ENCODE measurements at places on chromosomes 5 and 9.

- DNase-seq: peak; percentile 50
Measured at GRCh38 chr9:133134388-133135145, 13.5 kb upstream of the RALGDS start.

DNA sequence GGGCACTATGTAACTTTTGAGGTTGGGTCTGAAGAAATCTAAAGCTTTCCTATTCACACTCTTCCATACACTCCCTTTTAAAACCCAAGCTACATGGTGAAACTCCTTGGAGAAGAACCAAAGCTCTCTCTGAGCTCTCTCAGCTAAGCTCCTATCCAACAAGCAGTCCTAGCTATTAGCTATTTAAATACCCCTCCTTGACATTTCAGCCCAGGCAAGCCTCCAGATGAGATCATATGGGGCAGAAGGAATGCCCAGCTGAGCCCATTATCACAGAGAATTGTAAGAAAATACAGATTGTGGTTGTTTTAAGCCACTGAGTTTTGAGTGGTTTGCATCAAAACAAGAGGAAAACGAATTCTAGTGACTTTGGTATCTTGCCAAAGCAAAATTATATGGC lies 15.2 kb downstream of the HSPB3 start:
- no peak for DNase-seq

- no peak for DNase-seq
Measured at GRCh38 chr9:69223605-69224004, 49.5 kb downstream of the TJP2 start.

GRCh38 chr9:70983723-70984295 lies 137.6 kb downstream of the TRPM3 start:
- DNase-seq: no peak

DNA sequence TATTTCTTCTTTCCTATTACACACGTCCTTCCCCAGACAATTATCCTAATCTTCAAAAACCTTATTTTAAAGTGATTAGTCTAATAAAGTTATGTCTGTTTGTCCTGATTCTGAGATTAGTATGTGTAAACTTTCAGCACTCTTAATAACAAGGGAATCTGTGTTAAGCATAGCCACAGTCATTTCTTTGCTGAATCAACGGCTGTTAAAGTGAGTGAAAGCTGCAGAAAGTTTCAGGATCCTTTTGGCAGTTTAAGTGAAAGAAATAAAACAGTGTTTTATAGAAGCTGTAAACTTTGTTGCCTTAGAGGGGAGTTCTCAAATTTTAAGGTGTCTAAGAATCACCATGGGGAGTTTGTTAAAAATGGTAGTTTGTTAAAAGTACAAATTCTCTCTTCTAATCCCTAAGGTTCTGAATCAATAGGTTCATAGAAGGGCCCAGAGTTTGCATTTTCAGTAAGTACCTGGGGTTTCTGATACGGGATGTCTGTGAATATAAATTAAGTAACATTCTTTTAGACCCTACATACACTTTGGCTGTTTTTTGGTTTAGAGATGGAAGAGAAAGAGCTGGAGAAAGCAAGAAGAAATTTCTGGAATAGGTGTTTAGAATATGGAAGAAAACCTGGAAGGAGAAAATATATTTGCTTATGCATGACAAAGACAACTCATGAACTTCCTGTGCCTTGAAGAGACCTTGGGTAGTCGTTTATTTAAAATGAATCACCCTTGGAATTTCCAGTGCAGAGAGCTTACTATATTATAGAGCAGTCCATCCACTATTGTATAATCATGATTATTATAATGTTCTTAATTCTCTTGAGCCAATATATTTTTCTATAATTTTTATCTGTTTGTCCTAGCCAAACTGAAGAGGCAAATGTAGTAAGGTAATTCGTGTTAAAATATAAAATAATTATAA lies 45.7 kb downstream of the SCAMP1 start:
- no peak for DNase-seq

DNA sequence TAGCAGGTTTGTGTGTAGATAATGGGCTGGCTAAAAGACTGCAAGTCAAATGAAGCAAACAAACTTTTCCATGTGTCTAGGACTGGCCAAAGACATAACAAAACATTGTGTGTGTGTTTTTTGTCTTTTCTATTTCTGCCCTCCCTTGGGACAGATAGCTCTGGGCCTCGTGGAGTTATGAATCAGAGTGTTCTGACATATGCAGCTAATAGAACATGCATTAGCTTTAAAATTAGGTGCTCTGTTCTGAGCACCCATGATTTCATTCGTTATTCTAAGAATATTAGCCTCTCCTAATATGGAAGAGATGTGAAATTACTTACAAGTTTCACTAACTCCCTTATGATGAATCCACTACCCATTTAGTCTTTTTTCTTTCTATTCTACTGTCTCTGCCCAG lies 367.3 kb upstream of the PAPPA start:
- no peak for DNase-seq

DNA sequence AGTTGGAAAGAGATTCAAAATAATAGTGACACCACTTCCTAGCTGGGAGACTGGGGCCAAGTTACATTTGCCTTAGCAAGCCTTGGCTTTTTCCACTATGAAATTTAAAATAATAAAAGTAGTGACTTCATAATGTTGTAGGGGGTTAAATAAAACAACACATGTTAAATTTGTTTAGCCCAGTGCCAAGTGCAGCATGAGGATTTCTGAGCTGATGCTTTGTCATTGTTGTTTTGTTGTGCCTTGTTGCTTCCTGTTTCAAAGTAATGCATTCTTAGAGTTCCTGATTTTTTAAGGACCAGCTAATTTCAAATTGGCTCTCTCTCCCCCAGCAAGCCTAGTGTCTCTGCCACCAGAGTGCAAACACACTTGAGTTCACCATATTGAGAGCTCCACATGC lies 270.7 kb upstream of the PAPPA start:
- DNase-seq: no peak

DNA sequence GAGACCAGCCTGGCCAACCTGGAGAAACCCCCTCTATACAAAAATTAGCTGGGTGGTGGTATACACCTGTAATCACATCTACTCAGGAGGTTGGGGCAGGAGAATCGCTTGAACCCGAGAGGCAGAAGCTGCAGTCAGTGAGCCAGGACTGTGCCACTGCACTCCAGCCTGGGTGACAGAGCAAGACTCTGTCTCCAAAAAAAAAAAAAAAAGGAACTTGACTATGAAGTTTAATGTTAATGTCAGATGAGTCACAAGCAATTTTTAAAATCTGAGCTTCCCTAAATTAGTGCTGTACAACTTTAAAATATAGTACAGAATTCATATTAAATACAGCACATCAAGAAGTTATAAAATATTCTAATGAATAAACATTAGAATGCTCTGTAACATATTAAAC lies 1.5 kb downstream of the MEIKIN start:
- DNase-seq: peak; percentile 21

Data from CD4-positive, alpha-beta T cell treated with Interleukin-4 for 1 hour (primary cell).